ENCODE measurements at places on chromosomes 2 and 18.

DNA sequence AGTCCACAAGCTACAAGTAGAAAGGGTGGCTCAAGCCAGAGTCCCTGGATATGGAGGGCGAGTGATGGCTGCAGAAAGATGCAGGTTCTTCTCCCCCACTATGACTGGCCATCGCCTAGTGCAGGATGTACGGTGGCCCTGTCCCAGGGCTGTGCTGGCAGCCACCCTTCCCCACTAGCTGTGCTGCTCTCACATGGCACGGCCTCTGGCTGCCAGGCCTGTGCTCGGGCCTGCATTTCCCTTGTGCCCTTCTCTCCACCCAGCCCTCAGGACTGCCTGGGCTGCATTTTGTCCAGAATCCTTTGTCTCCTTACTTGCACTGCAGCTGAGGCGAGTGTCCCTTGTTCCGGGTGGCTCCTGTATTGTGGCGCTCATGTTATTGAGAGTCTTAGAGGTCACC lies 1.6 kb upstream of the RAMP1 start:
- no peak for DNase-seq

DNA sequence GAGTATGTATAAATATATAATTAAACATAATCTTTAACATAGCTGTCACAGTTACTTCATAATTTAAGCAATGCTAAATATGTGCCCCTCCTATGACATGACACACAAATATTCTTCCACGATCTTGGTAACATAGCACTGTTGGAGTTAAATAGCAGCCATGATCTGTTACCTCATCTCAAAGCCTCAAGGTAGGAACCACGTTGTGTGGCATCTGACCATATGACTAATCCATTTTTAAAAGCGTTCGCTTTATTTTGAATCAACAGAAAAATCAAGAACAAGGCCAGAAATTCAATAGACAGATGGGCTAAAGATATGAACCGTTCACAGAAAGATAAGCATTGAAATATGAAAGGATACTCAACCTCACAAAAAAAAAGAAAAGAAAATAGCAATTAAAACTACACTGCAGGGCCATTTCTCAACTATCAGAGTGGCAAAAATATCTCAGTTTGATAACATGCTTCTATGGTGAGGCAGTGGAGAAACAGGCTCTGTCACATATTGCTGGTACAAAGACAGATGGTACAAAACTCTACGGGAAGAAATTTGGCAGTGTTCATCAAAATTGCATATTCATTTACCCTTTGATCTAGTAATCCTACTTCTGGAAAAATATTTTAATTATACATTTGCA lies 105.9 kb downstream of the TMX3 start:
- DNase-seq: no peak

DNA sequence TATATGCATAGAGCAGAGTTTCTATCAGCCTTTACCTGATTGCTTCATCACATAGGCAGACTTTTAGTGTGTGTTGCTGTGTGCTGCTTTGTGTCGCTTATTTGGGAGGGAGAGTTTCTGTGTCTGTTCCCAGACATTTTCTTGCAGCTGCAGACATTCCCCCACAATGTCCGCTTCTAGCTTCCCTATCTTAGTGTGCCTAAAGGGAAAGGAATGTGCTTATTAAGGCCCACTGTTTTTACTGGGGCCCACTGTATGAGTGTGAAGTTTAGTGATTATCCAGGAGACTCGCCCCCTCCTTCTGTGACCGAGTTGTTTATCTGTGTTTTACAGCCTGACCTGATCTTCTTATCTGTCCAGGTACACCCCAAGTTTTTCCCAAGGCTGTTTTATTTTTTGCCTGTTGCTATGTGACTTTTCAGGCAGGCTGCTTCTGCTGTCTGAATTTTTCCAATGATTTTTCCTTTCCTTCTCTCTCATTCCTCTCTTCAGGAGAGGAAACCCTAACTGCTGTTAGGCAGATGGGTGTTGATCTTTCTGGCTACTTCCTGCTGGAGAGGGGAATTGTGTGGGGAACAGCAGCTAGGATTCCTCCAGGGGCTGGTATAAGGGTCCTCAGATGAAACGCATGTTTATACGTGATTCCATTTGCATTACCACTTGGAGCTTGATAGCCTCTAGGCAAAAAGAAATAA lies 47.6 kb downstream of the STK17B start:
- peak; percentile 72 for DNase-seq

- peak; percentile 61 for DNase-seq
These were observed 18.0 kb downstream of the ZC3H15 start for GRCh38 chr2:186503827-186504606.

GRCh38 chr2:197514754-197515153 lies 1.1 kb upstream of the MOB4 start:
- no peak for DNase-seq

DNA sequence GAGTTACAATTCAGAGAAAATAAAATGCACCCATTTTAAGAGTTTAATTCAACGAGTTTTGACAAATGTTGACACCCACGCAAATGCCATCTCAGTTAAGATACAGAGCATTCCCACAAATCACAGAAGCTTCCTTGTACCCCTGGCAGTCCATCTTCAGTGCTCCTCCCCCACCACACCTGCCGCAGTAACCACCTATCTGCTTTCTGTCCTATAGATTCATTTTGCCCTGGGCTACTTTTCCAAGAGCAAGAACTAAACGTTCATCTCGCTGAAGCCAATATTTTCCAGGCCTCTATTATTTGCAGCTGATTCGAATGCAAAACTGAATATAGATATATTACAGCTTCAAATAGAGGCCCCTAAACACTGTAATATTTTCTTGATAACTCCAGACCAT lies 13.4 kb upstream of the HPCAL1 start:
- no peak for DNase-seq

DNA sequence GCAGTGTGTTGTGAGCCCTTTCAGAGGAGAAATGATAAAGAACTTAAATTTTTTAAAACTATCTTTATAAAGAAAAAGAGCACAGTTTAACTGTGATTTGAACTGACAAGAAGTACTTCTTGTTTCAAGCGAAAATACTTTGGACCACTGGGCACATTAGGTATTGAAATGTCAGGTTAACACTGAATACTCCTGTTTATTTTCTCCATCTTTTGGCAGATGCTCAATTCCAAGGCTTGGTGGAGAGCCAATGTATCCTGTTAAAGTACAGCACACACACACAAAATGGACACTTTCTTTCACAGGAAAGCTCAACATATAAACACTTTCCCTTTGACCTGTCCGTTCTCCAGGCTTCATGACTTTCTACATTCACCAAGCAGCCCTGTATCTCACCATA lies 32.6 kb upstream of the SP3 start:
- DNase-seq: peak; percentile 65

DNA sequence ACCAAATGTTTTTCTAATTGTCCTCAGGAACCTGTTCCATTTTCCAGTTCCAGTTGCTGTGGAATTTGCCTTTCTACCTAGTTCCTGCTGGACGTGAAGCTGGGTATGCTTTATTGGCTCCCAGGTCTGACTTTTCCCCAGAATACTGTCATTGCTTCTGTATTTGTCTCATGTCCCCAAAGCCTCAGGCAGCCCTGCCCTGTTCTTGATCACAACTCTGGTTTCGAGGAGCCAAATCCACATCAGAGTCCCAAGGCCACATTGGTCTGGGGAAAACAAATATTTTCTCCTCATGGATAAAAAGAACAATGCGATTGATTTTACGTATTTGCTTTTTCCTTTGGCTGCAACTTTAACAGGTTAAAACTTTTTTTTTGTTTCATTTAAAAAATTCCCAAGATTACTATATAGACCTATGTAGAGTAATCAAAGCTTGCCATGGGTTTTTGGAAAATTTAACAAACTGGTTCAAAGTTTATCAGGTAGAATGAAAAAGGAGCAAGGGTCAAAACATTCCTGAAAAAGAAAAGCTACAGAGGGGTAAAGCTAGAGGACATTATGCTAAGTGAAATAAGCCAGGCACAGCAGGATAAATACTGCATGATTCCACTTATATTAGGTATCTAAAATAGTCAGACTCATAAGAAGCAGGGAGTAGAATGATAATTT lies 85.2 kb downstream of the MDH1 start:
- DNase-seq: no peak

GRCh38 chr2:77064324-77064723 lies 457.9 kb downstream of the LRRTM4 start:
- DNase-seq: no peak

DNA sequence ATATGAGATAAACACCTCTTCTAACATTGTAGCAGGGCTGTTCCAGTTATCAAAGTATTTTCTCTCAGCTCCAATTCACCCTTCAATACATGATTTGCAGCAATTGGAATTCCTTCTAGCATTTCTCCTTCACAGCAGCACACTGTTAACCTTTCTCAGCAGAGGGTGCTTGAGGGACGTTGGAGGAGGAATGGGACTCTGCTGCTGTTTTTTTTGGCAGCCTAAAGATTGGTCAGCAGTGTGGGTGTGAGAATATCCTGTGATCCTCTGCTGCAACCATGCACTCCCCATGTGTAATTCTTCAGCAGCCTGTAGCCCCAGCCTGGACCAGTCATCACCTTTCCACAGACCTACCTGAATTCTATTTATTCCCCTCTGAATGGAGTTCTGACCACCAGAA lies 1708.9 kb upstream of the CELF4 start:
- peak; percentile 43 for DNase-seq

DNA sequence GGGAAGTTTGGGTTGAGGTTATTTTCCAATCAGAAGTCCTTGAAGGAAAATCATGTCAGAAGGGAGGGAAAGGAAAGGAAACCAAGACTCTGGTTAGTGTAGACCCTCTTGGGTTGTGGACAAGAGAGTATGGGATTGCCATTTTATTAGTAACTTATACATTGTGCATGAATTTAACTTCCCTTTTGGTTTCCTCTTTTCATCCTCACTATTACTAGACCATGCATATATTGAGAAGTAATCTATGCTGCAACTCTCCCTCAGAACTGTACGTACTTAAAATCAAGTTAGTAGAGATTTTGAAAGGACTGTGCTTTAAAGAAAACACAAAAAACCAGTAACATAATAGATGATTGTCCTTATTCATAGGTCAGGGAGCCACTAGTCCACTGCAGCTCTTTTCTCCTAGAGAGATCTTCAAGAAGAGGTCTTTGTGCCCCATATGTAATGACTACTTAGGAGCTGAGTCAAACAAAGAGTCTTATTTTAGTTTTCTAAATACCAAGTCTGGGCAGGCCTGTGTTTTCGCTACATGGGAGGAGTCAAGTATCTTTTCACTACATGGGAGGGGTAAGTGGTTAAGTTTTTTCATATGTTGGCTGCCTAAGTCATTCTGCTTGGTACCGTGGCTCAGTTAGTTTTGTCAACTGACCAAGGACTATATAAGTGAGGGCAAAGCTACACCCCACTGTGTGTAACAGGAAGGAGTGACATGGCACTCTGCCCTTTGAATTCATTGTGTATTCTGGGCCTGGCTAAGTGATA lies 25.2 kb upstream of the FAM117B start:
- DNase-seq: no peak

DNA sequence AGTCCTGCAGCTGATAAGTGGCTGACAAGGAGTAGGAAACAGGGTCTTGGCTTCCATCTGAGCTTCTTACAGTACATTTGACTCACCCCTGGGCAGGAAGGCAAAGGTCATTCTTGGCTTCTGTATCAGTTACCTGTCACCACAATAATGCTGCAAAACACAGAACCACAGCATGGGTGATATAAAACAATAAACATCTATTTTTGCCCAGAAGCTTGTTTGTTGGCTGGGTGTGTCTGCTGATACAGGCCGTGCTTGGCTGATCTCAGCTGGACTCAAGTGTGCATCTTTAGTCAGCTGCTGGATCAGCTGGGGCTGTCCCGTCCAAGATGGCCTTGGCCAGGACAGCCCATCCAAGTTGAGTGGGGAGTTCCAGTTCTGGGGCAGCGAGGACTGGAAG lies 34.7 kb downstream of the ONECUT2 start:
- no peak for DNase-seq

DNA sequence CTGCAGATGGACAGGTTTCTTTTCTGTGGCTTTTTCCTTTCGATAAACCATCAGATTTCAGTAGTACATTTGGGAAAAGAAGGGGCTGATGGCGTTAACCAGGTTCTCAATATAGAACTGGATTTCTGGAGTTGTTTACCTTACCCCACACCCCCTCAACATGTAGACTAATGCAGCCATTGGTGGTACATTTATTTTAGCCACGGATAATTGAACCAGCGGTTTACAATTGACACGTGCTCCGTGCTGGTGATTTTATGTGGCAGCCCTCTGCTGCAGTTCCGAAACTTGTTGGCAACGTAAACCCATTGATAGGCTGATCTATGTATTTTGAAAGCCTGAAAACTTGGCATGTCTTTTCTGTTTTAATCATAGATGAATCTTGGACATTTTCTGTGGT lies 5.4 kb downstream of the SOX11 start:
- no peak for DNase-seq

GRCh38 chr2:96413323-96413722 lies 77.8 kb downstream of the NCAPH start:
- peak; percentile 10 for DNase-seq

DNA sequence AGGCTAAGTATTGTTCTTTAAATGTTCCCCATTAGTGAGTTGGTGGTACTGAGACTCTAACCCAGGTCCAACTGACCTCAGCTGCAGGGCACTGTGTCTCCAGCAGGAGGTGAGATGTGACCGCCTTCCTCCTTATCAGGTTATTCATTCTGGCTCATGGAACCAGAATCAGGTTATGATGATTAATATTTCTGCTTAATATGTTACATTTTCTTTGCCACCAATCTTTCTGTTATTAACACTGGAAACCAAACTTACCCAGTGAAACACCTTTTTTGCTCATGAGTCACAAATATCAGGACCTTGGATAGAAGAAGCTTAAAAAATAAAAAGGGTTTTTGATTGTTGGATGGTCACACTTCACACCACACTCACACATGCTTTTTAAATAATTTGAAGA lies 85.4 kb downstream of the DPP4 start:
- DNase-seq: no peak

DNA sequence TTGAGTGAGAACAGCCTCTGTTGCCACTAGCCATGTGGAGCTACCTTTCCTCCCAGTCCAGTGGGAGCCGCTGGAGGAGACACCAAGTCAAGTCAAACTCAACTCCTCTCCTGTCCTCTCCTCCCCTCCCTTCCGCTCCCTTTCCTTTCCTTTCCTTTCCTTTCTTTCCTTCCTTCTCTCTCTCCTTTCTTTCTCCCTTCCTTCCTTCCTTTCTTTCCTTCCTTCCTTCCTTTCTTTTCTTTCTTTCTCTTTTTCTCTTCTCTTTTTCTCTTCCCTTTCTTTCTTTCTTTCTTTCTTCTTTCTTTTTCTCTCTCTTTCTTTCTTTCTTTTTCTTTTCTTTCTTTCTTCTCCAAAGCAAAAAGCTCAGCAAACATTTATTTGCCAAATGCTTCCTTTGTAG lies 44.5 kb downstream of the THNSL2 start:
- DNase-seq: no peak

GRCh38 chr18:75086494-75087034 lies 122.4 kb downstream of the PTGR3 start:
- no peak for DNase-seq

DNA sequence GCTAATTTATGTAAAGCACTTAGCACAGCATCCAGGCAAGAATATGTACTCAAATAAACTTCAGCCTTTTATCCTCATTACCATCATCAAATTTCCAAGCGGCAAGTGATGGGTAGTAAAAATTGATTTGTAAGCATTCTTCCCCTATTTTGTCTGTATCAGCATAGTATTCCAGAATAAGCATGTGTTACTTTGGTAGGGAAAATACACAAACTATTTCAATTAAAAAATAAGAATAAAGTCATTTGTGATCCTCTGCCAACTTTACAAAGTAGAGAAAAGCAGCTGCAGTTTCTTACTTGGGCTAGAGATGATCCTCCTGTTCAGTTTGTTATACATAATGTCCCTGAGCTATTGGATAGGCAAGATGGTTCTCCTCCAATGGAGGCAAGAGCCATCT lies 493.2 kb downstream of the ZEB2 start:
- no peak for DNase-seq

All from cardiac fibroblast (primary cell).